ENCODE measurements at places on chromosomes 11 and 22.
A peak's percentile ranks its signal among the peaks of the same experiment; 100 is the strongest.

- no peak for DNase-seq
Observed at GRCh38 chr22:43720716-43721115, 91.4 kb downstream of the EFCAB6 start.

DNA sequence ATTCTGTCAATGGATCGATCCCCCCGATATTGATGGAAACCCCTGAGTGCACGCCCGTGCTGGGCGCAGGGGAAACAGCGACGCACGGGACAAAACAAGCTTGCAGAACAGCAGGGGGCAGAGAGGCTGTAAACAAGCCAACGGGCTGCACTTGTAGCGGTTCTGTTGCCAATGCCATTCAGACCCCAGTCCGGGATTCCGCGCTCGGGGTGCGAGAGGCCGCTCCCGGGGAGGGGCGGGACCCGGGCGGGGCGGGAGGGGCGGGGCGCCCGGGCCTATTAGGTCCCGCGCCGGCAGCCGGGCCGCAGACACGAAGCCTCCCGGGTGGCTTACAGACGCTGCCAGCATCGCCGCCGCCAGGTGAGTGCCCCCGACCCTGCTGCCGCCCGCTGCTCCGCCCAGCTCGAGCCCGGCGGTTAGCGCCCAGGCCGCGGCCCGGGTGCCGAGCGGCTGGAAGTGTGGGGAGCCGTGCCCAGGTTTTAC, at the start of gene BIK:
Gene BIK (plus strand): TSS at position 307 of the 483 bp plus-strand sequence. CDS start 13,273 bp downstream, outside the sequence.
- peak; percentile 64 for DNase-seq

DNA sequence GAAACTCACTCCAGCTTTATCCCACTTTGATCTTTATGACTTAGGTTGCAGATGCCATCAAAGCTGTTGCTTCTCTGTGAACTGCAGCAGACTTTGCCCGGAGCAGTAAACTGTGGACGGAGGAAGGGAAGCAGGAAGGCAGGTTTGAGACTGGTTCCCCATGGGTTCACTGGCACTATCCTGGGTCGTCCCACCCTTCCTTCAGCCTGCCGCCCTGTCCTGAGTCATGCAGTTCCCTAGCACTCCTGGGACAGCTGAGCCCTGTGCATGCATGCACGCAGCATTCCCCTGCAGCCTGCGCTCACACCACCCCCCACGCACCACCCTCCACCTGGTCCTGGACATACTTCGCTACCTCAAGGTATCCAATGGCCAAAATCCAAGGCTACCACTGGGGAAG, 23.5 kb upstream of the P2RY2 start:
- DNase-seq: peak; percentile 11

GRCh38 chr11:133047036-133047770, 485.1 kb downstream of the OPCML start:
- no peak for DNase-seq

- no peak for DNase-seq
Observed at GRCh38 chr11:88068848-88069554, 106.2 kb downstream of the RAB38 start.

DNA sequence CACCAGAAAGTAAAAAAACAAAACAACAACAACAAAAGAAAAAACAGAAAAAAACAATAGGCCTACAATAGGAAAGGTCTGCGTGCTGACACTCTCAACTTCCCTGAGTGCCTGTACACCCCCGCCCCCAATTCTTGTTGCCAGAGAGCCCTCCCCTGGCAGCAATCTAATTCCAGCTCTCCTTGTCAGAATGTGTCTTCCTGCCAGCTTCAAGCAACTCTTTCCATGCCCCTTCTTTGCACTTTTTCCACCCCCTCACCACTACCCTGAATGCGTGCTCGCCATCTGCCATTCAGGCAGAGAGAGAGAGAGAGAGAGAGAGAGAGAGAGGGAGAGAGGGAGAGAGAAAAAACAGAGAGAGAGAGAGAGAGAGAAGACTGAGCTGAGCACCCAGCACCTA, 245.0 kb downstream of the KIRREL3 start:
- no peak for DNase-seq

DNA sequence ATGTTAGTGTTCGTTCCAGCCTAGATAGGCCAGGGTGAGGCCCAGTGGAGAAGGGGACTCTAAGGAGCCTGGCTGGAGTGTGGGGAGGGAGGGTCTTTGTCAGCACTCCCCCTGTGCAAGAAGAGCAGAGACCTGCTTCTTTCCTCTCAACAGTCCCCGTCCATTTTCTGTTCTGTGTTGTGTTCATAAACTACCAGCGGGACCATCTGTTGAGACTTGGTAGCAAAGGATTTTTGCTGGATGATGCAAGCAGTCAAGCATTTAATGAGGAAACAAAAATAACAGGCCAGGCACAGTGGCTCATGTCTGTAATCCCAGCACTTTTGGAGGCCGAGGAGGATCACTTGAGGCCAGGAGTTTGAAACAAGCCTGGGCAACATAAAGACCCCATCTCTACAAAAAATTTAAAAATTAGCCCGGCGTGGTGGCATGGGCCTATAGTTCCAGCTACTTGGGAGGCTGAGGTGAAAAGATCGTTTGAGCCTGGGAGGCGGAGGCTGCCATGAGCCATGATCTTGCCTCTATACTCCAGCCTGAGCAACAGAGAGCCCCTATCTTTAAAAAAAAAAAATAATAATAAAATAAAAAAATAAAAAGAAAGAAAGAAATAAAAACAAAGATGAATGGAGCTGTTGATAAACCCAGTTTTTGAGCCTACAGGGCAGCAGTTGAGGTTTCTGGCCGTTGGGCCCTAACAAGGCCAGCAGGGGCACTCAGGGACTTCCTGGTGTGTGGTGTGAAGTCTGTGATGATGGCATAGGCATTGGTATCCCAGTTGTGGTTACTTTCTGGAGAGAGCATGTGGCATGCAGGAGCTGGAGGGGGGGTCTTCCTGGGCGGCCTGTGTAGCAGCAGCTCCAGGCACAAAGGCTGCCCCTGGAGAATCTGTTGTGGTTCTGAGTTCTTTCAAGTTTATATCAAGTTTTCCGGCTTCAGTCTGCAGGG, 1.7 kb upstream of the TXNRD2 start:
- DNase-seq: no peak

DNA sequence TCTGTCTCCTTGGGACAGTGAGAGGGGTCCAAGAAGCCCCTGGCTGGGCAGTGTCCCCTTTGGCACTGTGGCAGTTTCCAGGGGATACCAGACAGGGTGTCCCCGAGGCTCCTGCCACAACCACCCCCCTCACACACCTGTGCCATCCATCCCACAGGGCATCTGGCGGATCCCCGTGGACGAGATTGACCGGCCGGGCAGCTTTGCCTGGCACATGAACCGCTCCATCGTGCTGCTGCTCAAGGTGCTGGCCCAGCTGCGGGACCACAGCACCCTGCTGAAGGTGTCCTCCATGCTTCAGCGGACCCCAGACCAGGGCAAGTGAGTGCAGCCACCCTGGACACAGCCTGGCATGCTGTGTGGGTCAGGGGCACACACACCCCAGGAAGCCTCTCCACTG, 17.0 kb upstream of the SUSD2 start:
- DNase-seq: no peak

GRCh38 chr11:34750692-34751405, 130.0 kb downstream of the EHF start:
- DNase-seq: no peak

- no peak for DNase-seq
Observed at GRCh38 chr11:93653080-93653479, 8.4 kb upstream of the CEP295 start.

DNA sequence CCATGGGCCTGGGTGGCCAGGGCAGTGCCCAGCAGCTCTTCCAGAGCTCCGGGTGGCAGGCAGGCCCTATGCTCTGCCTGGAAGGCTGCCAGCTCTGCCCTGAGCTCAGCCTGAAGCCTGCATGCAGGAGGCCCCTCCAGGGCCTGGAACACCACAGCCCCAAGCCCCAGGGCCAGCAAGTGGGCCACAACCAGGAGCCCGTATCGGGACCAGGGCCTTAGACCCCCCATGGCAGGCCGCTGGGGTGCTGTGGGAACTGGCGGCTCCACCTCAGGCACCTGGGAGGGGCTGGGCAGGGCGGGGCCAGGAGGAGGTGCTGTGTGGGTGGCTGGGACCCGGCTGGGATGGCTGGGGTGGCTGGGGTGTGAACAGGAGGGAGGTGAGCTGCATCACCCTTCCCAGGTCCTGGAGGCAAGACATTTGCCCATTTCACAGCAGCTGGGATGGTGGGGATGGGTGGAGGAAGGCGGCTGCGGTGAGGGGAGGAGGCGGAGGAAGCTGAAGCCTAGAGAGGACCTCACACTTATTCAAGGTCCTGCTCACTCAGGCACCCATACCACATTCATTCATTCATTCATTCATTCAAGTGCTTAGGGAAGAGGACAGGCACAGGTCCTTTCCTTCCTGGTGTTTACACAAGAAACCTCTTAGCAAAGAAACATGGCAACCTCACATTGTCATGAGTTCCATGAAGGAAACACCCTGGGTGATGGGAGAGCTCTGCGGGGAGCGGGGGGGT, at the start of gene KCNK7:
Gene KCNK7 (minus strand): TSS at position 258 of the 739 bp plus-strand sequence. CDS start 28 bp downstream, at position 230.
- DNase-seq: no peak

GRCh38 chr11:1876361-1877063, 15.2 kb downstream of the PRR33 start:
- peak; percentile 83 for DNase-seq

GRCh38 chr22:25334162-25334490, 114.7 kb downstream of the CRYBB2 start:
- peak; percentile 85 for DNase-seq

DNA sequence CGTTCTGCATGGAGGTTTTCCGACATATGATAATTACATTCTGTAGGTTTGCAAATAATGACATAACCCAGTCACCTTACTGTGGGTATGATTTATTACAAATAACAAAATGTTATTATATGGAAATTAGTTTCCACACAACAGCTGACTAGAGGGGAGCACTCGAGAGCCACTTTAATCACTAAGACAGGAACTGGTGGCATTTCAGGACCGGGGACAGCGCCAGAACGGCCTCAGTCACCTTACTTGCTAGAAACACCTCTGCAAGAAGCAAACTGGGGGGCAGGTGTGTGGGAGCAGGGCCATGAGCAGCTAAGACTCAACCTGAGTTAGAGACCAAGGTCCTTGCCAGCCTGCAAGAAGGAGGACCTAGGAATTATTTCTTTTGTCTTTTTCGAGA, 199.9 kb downstream of the DSCAML1 start:
- no peak for DNase-seq

DNA sequence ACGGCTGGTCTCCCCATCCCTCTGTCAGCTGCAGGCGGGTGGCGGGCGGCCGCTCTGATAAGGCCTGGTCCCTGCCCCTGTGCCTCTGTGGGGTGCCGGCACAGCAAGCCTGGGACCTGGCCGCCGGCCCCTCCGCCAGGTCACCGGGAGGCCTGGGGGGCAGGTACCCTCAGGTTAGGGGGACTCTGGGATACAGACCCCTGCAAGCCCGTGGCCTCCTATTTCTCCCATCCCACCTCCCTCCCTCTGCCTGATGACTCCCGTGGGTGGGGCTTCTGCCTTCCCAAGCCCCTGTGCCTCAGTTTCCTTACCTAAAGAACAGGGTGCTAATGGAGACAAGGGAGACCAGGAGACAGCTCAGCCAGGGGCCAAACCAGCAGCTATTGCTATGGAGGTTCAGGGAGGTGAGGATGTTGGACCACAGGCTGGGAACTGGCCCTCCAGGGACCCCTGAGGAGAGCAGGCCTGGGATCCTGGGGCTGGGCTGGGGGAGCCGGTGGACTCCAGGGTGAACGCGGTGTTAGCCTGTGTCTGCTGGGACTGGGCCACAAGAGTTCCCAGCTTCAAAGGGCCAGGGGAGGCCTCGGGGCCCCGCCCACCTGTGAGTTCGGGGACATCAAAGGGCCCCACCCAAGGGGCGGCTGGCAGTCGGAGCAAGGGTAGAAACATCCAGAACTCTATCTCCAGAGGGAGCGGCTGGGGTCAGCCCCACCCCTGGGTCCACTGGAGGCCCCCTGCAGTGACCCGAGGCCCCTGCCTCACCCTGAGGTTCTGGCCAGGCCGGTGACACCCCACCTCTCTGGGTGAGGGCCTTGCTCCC, 32.0 kb upstream of the TH start:
- no peak for DNase-seq

DNA sequence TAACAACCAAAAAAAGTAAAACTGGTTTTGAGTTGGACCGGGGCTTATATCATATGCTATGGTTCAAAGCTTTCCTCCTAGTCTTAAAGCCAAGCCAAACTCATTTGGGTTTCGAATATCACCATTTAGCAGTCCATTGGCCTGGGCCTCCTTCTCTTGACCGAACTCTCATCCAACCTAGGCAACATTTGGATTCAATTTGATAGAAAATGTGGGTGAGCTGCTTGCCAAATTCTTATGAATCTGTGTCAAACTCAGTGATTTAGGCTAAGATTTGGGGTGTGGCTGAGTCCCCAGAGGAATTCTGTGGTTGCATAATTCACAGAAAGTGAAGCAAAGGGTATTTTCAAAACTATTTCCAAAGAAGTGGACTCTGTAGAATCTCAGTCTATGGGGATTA, 83.7 kb downstream of the BLID start:
- no peak for DNase-seq

DNA sequence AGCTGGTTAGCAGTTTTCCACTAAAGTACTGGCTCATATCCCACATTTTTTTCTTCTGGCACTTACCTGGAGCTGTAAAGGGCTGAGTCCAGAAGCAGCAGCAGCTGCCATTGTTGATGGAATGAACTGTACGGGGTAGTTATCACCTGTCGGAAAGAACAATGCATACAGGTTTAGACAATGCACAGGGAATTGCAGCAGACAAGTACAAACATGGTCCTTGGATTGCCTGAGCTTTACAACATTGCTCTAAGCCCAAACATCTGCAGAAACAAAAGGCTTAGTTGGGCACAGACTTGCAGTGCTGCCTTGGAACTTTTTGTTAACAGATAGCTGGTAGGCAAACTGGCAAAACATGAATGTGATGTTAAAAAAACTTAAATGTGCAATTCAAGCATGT, 258.8 kb downstream of the SOX6 start:
- DNase-seq: no peak

GRCh38 chr11:130180491-130180890, 20.9 kb downstream of the ST14 start:
- DNase-seq: no peak

GRCh38 chr11:96045622-96046456, 121.9 kb upstream of the MTMR2 start:
- DNase-seq: no peak

DNA sequence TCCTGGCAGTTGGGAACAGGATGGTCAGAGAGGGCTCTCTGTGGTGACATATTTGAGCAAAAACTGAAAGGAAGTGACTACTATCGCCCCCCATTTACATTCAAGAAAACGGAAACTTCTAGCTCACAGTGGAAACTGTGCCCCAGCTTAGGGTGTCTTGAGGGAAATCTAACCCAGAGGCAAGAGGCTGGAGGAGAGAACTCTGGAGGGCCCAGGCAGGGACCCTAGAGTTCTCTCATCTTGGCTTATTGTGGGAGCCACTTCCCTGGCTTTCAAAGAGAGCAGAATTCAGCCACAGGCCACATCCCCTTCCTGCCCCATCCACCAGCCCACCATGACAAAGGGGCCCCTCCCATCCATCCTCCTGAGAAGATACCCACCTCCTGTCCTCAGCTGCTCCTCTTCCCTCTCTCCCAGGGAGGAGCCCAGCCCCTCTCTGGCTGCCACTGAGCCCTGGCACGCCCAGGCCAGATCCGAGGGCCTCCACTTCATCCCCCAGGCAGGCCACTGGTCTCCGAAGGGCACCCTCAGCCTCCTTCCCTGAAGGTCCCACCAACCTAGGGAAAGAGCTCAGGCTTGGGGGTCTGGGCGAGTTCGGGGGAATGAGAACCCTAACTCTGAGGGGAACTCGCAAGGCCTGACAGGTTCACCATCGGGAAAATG, 1.6 kb upstream of the TMPRSS13 start:
- DNase-seq: no peak
